ENCODE measurements at places on chromosomes 1 and 21. TPM values are rescaled to one million over a fixed set of nuclear protein-coding genes. Genes with fewer than 3 reads are reported as not detected.

- ATAC-seq = no peak
Measured at GRCh38 chr1:54805466-54805865, 4.3 kb upstream of the TTC22 start.

DNA sequence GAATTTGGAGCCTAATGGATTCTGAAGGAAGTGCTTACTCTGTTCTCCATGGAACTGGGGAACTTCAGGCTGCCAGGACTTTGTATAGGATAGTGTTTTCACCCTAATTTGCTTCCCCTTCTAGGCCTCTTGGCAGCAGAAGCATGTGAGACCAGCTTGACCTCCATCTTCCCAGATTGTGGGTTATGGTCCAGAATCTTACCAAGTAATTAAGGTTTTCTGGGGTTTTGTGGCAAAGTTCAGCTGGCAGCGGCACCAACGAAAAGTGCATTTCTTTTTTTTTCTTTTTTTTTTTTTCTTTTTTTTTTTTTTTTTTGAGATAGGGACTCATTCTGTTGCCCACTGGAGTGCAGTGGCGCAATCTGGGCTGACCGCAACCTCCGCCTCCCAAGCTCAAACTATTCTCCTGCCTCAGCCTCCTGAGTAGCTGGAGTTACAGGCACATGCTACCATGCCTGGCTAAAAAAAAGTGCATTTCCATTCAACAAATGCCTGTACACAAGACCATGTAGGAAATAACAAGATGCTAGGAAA lies 3.4 kb upstream of the BMP8A start:
- ATAC-seq = no peak

- ATAC-seq = no peak
Measured at GRCh38 chr1:44701141-44701573, 26.6 kb downstream of the ARMH1 start.

GRCh38 chr1:225919906-225920305 lies 4.1 kb downstream of the PYCR2 start:
- no peak for ATAC-seq

DNA sequence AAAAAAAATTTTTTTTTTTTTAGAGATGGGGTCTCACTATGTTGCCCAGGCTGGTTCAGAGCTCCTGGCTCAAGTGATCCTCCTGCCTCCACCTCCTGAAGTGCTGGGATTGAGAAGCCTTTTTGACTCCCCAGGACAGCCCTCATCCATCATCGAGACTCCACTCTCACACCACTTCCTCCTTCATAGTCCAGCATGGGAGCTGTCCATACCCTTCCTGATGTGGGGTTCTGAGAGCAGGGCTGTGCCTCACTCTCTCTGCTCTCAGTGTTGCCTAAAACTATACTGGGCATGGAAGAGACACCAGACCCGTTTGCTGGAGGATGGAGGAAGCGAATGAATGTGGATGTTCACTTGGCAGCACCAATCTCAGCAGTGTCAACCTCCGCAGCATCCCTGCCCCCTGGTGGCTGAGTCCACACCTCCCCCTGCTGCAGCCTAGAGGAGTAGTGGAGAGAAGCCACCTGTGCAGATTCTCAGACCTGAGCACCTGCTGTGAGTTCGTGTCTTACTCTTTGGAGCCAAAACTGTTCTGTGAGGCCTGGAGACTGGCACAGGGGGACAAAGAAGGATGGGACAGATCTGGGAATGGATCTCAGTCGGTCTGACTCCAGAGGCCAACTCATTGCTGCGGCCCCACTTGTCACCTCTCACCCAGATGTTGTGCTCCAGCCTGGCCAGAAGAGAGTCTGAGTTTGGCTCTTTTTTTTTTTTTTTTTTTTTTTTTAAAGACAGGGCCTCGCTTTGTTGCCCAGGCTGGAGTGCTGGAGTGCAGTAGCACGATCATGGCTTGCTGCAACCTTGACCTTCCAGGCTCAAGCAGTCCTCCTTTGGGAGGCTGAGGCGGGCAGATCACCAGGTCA lies 17.7 kb downstream of the TINAGL1 start:
- ATAC-seq = peak; percentile 70

GRCh38 chr1:91732291-91733107 lies 153.5 kb downstream of the TGFBR3 start:
- ATAC-seq = peak; percentile 85

CR1 gene
- total RNA-seq = 1.8 TPM

GRCh38 chr21:31616216-31616615 lies 43.3 kb upstream of the SOD1 start:
- ATAC-seq = no peak

GRCh38 chr1:161390559-161390858 lies 22.8 kb upstream of the CFAP126 start:
- no peak for ATAC-seq

DNA sequence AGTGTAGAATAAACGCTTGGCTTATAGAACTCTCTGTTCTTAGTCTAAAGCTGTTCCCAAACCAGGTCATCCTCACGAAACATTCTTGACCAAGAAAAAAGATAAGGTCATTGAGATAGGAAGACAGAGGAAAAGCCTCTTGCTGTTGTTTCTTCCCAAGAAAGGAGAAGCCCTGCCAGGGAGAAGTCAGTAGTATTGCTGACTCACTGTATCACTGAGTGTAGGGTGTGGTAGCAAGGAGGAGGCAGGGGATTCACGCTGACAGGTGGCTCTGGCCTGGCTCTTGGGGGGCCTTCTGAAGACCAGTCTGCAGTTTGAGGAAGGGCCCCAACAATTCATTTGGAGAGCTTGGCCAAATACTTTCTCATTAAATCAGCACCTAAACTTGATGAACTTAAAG lies 97.8 kb downstream of the CD247 start:
- peak; percentile 75 for ATAC-seq

RIPK4 gene
- total RNA-seq = 0.50 TPM

MYOG gene
- 1.0 TPM for total RNA-seq

CYP4X1 gene
- 15.5 TPM for total RNA-seq

- ATAC-seq = no peak
Measured at GRCh38 chr1:117590273-117590925, 15.4 kb upstream of the TENT5C start.

GRCh38 chr1:50502147-50502546 lies 78.9 kb upstream of the DMRTA2 start:
- no peak for ATAC-seq

PRAMEF7 gene
- not detected for total RNA-seq

DNA sequence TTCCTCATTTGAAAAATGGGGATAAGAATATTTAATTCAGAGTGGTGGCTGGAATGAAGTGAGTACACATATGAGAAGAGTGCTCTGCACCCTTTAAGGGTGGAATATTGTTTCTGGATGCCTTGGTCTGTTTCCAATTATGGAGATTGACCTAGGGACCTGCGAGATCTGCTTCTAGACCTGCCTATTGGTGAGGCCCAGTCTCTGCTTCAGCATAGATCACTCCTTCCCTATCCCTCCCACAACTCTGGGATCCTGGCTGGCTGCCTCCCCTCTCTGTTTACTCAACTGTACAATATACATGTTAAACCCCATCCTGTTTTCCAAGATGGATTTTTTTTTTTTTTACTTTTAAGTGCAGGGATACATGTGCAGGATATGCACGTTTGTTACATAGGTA lies 6.4 kb upstream of the LDLRAD1 start:
- peak; percentile 95 for ATAC-seq

FLG gene
- not detected for total RNA-seq

FAM151A gene
- not detected for total RNA-seq

- peak; percentile 99 for ATAC-seq
Measured at GRCh38 chr1:27671964-27672749, at the start of gene IFI6. TSS of gene IFI6 (minus strand) at chr1:27672192. CDS start at chr1:27669314, 2,878 bp downstream.

REG4 gene
- total RNA-seq = not detected

S100A2 gene
- total RNA-seq = 3.4 TPM

- ATAC-seq = no peak
Measured at GRCh38 chr21:42160111-42160721, 58.7 kb upstream of the ABCG1 start.

GRCh38 chr1:245041058-245041698 lies 113.6 kb upstream of the KIF26B start:
- no peak for ATAC-seq

- no peak for ATAC-seq
Measured at GRCh38 chr21:41932191-41932575, 21.6 kb downstream of the C2CD2 start.

DNA sequence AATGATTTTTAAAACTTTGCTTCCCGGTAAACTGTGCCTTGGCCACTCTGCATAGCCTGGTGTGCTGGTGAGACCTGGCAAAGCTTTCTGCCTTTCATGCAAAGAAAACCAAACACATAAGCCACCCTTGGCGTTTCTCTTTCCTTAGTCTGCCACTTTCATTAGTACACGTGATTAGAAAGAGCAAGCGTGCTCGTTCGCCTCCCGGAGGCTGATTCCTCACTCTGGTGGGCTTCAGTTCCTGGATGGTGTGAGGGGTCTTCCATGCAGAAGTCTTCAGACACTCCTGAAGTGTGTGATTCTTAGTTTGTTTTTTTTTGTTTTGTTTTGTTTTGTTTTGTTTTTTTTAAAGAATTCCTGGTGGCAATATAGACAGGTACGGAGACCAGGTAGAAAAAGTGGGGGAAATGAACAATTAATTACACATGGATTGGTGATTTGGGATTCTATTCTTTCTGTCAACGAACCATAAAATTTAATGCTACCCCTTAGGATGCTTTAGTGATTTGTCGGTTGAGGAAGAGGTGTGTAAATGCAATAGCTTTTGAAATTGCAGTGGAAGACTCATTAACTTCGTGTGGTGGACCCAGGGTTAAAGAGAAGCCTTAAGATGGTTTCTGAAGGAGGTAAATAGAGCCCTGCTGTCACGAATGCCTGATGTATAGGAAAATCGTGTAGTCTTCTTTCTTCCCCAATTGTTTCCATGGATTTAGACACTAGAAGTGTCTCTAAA lies 2.1 kb downstream of the GALNT2 start:
- no peak for ATAC-seq

- no peak for ATAC-seq
Measured at GRCh38 chr1:95027046-95027445, 45.7 kb downstream of the ALG14 start.

GRCh38 chr1:44884746-44885145 lies 41.7 kb upstream of the PTCH2 start:
- peak; percentile 86 for ATAC-seq

GRCh38 chr1:158686111-158687009 lies at the start of gene SPTA1:
TSS of gene SPTA1 (minus strand) at chr1:158686715. CDS start at chr1:158686517, 198 bp downstream.
- ATAC-seq = no peak

DNA sequence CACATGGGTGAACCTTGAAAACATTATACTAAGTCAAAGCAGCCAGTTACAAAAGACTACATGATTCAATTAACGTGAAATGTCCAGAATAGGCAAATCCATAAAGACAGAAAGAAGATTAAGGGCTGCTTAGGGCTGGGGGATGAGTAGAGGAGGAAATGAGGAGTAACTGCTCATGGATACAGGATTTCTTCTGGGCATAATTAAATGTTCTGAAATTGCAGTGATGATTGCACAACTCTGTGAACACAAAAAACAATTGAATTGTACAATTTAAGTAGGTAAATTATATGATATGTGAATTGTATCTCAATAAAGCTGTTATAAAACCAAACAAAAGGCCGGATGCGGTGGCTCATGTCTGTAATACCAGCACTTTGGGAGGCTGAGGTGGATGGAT lies 52.2 kb downstream of the RERE start:
- no peak for ATAC-seq

DNA sequence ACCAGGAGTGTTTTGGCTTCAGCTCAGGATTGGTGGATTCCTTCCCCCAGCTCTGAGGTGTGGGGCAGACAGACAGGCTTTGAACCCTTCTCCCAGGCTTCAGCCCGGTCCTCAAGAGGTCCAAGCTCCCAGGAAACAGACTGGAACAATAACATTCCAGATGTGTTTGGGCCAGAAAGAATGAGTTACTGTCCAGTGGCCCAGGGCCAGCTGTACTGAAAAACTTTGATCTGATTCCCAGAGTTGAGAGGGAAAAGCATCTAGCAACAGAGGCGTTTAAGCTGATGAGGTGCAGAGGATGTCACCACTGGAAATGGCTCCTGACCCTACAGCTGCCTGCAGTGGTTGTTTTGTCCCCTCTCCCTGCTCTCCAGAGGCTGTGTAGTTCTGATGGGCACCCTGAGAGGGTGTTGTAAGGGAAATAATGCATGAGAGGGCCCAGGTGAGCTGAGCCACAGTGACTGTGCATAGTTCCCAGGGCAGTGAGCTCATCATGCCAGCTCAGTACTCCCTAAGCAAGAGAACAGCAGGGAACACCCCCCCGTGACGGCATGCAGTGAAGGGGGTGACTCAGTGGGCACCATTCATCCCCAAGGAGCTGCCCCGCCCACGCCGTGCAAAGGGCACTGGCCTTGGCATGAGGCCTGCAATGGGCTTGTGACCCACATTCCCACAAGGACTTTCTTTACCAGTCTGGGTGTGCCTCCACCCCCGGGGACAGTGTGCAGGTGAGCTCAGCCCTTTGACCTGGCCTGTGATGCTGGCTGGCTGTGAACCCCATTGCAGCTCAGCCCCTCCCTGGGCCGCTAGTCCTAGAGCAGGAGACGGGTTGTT lies 13.8 kb upstream of the SFN start:
- ATAC-seq = no peak

GRCh38 chr1:221598122-221598521 lies 143.8 kb downstream of the DUSP10 start:
- no peak for ATAC-seq

CRYAA gene
- 0.58 TPM for total RNA-seq

GLMN gene
- 10.7 TPM for total RNA-seq

DNA sequence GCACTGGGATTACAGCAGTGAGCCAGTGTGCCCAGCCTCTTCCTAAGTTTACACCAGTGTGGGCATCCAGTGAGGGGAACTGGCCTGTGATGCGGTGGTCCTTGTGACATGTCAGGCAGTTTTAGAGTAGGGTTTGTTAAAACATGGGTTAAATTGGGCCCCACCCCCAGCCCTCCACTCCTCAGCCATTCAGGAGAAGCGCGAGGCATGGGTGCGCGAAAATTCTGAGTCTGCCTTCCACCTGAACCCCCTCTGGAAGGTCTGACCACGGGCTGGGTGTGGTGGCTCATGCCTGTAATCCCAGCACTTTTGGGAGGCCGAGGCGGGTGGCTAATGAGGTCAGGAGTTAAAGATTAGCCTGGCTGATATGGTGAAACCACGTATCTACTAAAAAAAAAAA lies 51.7 kb downstream of the SKI start:
- ATAC-seq = no peak

DNA sequence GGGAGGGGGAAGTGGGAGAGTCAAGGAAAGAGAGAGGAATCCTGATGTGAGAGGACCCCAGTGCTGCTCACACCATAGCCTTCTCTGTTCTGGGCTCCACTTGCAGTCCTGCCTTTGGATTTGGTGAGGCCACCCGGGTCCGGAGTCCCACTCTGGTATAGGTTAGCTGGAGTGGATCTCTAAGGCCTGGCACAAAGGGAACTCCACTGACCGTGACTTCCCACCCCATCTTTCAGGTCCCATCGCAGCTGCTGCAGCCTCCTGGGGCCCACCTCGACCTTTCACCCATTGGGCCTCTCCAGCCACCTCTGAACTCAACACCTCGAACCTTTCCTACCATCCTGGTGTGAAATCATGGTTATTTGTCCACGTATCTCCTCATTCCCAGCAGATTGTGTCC lies 324.4 kb downstream of the MATN1 start:
- no peak for ATAC-seq

CBR3 gene
- 2.8 TPM for total RNA-seq

MRPL39 gene
- total RNA-seq = 33.0 TPM

DNA sequence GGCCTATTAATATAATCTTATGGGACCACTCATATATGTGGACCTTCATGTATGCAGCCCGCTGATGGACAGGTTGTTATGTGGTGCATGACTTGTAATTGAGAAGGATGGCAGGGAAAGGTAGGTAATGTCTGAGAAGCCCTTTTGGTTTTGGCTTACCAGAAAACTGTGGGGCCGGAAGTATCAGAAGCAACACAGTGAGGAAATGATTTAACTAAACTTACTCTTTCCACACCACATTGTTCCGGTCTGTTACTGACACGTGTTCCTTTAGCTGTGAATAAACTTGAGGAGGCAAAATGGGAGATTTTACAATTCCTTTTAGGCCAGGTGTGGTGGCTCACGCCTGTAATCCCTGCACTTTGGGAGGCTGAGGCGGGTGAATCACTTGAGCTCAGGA lies 32.4 kb downstream of the KIF1B start:
- no peak for ATAC-seq

All from motor neuron (in vitro differentiated cells).